ENCODE measurements at places on chromosomes 7 and 10. TPM values are rescaled to one million over a fixed set of nuclear protein-coding genes. Genes with fewer than 3 reads are reported as not detected.

Gene C10orf67
- not detected for total RNA-seq

- H3K4me3 ChIP-seq, result no peak overlapping the region
- H3K27me3 ChIP-seq, result no peaks in the 10 kb centered on the region
- no peak for DNase-seq
- H3K36me3 ChIP-seq, result no peaks in the 10 kb centered on the region
- H3K4me1 ChIP-seq, result no peaks in the 10 kb centered on the region
Measured at GRCh38 chr10:129179972-129180678, 286.9 kb upstream of the MGMT start.

- no peak overlapping the region for H3K4me3 ChIP-seq
- no peak overlapping the region for H3K27ac ChIP-seq
- H3K36me3 ChIP-seq, result no peaks in the 10 kb centered on the region
Measured at GRCh38 chr7:44750921-44751571, 2.4 kb downstream of the ZMIZ2 start.

DNA sequence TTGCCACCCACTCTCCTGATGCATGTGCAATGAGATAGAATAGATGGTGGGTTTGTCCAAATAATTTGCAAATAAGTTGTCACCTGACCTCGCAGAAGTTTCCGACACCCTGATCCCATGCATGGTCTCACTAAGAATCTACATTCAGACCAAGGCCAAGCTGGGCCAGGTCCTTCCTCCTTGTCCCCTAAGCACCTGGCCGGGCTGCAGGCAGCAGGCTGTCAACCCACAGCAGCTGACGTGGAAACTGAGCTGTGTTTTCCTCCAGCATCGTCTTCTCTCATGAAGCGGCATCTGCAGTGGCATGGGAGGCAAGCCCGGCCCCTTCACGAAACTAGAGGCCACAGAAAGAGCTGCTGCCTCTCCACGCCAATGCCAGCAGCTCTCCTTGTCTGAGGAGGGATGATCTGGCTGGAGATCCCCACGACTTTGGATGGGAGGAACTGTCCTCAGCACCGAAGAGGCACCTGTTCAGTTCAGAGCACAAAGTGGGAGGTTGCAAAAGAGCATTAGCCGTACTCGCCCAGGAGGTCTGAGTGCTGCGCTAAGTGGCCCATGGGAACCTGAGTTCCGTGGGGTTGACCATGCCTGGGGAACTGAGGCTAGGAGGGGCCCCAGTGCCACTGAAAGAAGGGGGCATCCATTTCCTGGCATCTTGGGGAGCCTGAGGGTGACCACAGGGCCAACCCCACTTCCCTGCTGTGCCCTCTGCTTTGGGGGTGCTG lies 110.5 kb upstream of the INSIG1 start:
- no peaks in the 10 kb centered on the region for H3K36me3 ChIP-seq
- no peaks in the 10 kb centered on the region for H3K4me1 ChIP-seq
- no peak overlapping the region for H3K4me3 ChIP-seq
- no peak overlapping the region for H3K27ac ChIP-seq

GRCh38 chr10:77835669-77836086 lies 90.9 kb downstream of the DLG5 start:
- no peaks in the 10 kb centered on the region for H3K27me3 ChIP-seq
- H3K27ac ChIP-seq, result no peak overlapping the region
- DNase-seq, result peak; percentile 45
- peak overlapping the region; percentile 55 for H3K4me3 ChIP-seq
- no peaks in the 10 kb centered on the region for H3K36me3 ChIP-seq

Gene C7orf33
- not detected for total RNA-seq

Gene PRLHR
- not detected for total RNA-seq

DNA sequence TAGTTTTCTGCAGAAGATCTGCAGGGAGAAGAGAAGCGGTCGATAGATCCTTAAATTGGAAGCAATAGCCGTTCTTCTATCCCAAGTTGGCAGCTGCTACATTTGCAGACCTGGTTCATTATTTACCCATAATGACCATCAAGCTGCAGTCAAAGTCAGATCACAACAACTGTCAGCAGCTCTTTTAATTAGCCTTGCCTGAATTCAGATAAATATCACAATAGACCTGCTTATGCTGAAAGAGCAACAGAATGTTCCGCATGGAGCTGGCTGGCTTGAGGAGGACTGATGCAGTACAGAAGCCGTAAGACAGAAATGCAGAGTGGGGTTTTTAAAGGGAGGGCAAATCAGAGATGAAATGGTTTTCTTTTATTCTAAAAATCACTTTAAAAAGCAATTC lies 109.4 kb downstream of the HIBADH start:
- H3K27ac ChIP-seq, result no peak overlapping the region
- no peaks in the 10 kb centered on the region for H3K4me1 ChIP-seq
- H3K4me3 ChIP-seq, result no peak overlapping the region

Gene STAMBPL1
- total RNA-seq, result 38.5 TPM

Gene IRF5
- total RNA-seq, result 11.5 TPM

DNA sequence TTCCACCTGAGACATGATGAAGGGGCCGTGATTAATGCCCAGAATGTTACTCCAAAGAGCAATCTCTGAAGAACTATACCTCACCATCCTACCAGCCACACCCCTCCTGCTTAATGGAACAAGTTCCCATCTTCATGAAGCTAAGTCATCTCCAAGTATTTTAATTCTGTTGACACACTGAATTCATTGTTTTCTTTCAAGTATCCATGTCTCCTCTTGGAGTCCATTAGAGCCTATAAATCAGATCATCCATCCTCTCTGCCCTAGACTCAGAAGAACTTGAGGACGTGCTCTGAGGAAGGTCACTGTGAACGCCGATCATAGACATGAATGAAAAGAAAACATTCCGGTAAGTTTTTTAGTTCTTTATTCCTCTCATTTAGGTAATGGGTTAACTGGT lies 126.8 kb downstream of the RSU1 start:
- no peaks in the 10 kb centered on the region for H3K27me3 ChIP-seq
- H3K36me3 ChIP-seq, result no peaks in the 10 kb centered on the region
- H3K4me3 ChIP-seq, result no peak overlapping the region

DNA sequence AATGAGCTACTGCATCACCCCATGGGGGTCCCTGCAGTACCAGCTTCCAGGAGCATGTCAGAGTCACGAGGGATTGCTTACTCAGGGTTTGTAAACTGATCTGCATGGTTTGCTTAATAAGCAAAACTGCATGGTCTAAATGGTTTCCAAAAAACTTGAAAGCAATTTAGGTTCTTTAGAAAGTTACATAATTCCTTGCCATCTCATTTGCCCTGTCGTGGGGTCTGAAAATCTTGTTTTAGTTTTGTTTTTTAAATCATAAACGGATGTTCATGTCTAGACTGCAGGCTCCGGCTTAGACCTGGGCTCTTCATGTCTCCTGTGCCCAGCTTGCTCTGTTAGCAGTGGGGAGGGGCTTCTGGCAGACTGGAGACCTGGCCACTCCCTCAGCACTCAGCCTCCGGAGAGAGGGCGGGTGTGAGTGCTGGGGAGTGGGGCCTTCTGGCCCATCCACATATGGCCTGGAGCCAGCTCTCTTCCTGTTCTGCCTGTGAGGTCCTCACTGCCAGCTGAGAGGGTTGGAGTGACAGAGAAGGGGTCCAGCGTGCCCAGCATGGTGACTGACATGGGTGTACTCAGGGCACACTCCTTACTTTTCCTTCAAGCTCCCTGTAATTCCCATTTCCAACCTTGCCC lies 17.5 kb downstream of the PRF1 start:
- no peak overlapping the region for H3K4me3 ChIP-seq
- H3K27ac ChIP-seq, result no peak overlapping the region
- no peaks in the 10 kb centered on the region for H3K27me3 ChIP-seq

GRCh38 chr7:79282070-79282694 lies 171.3 kb downstream of the MAGI2 start:
- no peaks in the 10 kb centered on the region for H3K4me1 ChIP-seq
- H3K27ac ChIP-seq, result no peak overlapping the region
- no peak for DNase-seq
- H3K4me3 ChIP-seq, result no peak overlapping the region
- H3K36me3 ChIP-seq, result no peaks in the 10 kb centered on the region
- no peaks in the 10 kb centered on the region for H3K27me3 ChIP-seq

DNA sequence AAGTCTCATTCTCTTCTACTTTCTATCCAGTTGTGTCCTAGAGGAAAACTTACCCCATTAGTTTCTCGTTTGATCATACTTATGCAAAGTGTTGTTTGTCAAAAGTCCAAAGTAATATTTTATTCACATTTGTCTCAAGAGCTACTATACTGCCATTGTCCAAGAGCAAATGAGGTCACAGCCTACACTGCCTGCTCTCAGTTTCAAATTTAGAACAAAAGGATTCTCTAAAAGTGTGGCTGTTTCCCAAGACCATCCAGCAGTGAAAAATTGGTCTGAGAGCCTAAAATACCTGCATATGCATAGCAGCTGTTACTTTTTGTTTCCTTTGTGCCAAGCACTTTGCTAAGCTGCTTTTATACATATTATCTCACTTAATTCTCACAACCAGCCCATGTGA lies 439.5 kb upstream of the NFE2L3 start:
- no peaks in the 10 kb centered on the region for H3K36me3 ChIP-seq
- no peak for DNase-seq
- no peak overlapping the region for H3K4me3 ChIP-seq
- H3K4me1 ChIP-seq, result no peaks in the 10 kb centered on the region

DNA sequence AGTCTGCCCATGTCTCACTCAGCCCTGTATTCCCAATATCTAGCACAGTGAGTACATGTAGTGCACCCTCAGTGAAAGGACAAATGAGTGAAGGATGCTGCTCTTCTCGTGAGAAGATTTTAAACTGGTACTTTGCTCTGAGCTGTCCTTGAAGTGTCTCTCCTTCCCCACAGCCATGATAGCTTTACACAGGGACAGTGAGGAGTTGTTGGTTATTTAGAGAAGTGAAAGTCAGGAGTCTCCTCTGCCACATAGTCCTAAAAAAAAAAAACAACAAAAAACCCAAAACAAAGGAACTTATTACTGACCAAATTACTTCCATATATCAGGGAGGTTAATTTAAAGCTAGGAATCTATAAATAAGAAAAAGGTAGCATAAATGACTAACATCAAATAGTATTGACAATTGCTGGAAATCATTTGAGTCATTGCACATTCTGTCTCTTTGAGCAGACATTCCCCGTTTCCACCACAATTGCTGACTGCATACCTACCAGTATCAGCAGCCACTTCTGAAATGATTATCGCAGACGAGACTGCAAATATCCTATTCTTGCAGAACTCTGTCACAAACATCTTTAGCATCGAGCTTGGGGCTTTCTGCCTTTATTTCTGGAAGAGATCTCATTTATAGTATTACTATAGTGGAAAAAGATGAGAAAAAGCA lies 202.1 kb downstream of the PTEN start:
- H3K27ac ChIP-seq, result peak overlapping the region; percentile 97
- no peak overlapping the region for H3K4me3 ChIP-seq
- no peaks in the 10 kb centered on the region for H3K27me3 ChIP-seq
- no peak for DNase-seq

GRCh38 chr7:118304100-118304499 lies 79.6 kb downstream of the ANKRD7 start:
- H3K4me1 ChIP-seq, result no peaks in the 10 kb centered on the region
- H3K27me3 ChIP-seq, result no peaks in the 10 kb centered on the region
- H3K4me3 ChIP-seq, result no peak overlapping the region
- no peak for DNase-seq

DNA sequence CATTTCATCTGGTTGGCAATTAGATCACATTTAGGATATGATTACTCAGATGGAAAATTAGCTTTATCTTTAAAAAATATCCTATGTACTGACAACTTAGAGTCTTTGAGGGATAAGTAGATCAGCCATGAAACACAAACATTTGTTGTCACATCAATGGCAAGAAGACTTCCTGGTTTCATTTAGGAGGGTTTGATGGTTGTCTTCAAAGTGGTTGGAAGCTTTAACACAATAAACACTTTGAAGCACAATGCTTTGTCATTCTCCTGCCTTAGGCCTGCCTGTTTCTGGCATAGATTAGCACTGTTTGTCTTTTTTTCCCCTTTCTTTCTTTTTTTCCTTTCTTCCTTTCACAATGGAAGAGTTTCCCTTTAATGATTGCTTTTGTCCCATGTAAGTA lies 20.5 kb downstream of the INHBA start:
- no peaks in the 10 kb centered on the region for H3K27me3 ChIP-seq
- H3K4me1 ChIP-seq, result no peaks in the 10 kb centered on the region
- no peaks in the 10 kb centered on the region for H3K36me3 ChIP-seq
- no peak overlapping the region for H3K4me3 ChIP-seq
- H3K27ac ChIP-seq, result no peak overlapping the region

- no peak overlapping the region for H3K27ac ChIP-seq
- H3K27me3 ChIP-seq, result no peaks in the 10 kb centered on the region
- no peak overlapping the region for H3K4me3 ChIP-seq
- no peak for DNase-seq
- no peaks in the 10 kb centered on the region for H3K4me1 ChIP-seq
Measured at GRCh38 chr7:84337429-84337828, 142.8 kb upstream of the SEMA3A start.

DNA sequence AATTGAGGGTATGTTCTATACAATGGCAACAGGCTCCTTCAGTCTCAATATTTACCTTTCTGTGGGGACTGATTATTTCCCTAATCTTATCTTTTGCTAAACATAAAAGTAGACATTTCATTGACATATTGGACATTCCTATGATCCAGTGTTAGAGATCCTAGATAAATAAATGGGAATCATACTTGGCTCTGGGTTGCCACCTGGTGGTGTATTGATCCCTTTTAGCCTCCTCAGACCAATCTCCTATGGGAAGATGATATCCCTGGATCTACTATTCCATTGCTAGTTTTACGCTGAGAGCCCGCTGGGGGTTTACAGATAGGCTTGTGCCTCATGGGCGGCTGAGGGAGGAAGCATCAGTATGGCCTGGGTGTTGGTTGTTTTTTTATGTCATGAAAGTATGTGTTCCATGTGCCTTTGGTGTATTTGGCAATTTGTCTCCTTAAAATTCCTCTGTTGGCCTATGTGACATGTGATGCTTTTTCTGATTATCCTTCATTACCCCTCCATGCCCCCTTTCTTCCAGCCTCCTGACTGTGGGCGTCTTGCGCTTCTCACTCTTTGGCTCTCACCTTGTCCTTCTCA lies 18.8 kb downstream of the CELF2 start:
- no peak overlapping the region for H3K27ac ChIP-seq
- no peak for DNase-seq
- H3K27me3 ChIP-seq, result 0 out of 2 replicates have a peak, but pooled peaks cover 3% of the 10 kb centered on the region
- no peak overlapping the region for H3K4me3 ChIP-seq

- H3K4me3 ChIP-seq, result no peak overlapping the region
- no peaks in the 10 kb centered on the region for H3K27me3 ChIP-seq
- no peak overlapping the region for H3K27ac ChIP-seq
- no peaks in the 10 kb centered on the region for H3K36me3 ChIP-seq
- DNase-seq, result no peak
Measured at GRCh38 chr7:78690174-78690573, 763.3 kb downstream of the MAGI2 start.

Gene NKX1-2
- not detected for total RNA-seq

- peak; percentile 49 for DNase-seq
- no peaks in the 10 kb centered on the region for H3K27me3 ChIP-seq
- peaks cover 36% of the 10 kb centered on the region for H3K4me1 ChIP-seq
- H3K36me3 ChIP-seq, result peaks cover 36% of the 10 kb centered on the region
- no peak overlapping the region for H3K4me3 ChIP-seq
Measured at GRCh38 chr7:44063894-44064651, 1.3 kb downstream of the PGAM2 start.

- peak; percentile 79 for DNase-seq
- H3K4me1 ChIP-seq, result no peaks in the 10 kb centered on the region
- no peak overlapping the region for H3K4me3 ChIP-seq
- H3K27me3 ChIP-seq, result no peaks in the 10 kb centered on the region
- H3K36me3 ChIP-seq, result no peaks in the 10 kb centered on the region
Measured at GRCh38 chr7:116236020-116236630, 25.8 kb downstream of the TES start.

Gene IFRD1
- total RNA-seq, result 57.4 TPM

- no peak overlapping the region for H3K4me3 ChIP-seq
- H3K36me3 ChIP-seq, result peaks cover 4% of the 10 kb centered on the region
- H3K4me1 ChIP-seq, result no peaks in the 10 kb centered on the region
- no peak for DNase-seq
- H3K27me3 ChIP-seq, result no peaks in the 10 kb centered on the region
Measured at GRCh38 chr10:1115607-1115955, 59.4 kb downstream of the WDR37 start.
